HEK293T (cell line): ENCODE measurements at places on chromosomes 2 and 18.

DNA sequence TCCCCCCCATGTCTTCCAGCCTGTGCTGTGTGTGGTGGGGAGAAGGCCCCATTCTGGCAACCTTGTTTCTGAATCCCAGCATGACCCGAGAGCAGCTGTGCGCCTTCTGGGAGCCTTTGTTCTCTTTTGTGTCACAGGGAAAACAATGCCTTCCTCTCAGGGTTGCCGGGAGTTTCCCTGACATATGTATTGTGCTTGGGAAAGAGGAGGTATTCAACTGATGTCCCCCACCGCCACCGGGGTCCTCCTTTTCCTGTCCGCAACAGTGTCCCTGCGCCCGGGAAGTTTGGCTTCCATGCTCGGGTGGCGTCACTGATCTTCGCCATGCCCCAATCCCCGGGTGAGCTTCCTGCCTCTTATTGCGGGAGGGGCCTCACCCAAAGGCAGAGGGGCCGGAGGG is 77.5 kb upstream of the ASB18 start:
- no peak for DNase-seq

DNA sequence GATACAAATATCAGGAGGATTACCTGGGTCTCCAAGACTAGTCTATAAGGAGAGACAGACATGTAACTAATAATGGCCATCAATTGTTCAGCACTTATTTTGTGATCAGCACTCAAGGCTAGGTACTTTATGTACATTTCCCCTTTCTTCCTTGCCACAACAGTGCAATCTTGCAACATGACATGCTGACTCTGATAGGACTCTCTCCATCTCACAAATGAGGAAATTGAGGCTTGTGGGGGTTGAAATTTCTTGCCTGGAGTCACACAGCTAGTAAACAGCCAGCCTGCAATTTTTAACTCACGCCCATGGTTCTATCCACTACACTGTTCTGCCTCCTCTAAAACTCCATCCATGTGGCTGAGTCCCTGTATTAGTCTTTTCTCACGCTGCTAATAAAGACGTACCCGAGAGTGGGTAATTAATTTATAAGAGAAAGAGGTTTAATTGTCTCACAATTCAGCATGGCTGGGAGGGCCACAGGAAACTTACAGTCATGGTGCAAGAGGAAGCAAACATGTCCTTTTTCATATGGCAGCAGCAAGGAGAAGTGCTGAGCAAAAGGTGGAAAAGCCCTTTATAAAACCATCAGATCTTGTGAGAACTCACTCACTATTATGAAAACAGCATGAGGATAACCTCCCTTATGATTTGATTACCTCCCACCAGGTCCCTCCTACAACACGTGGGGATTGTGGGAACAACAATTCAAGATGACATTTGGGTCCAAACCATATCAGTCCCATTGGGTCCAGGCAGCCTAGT is 302.4 kb downstream of the PLCL1 start:
- DNase-seq, result no peak

DNA sequence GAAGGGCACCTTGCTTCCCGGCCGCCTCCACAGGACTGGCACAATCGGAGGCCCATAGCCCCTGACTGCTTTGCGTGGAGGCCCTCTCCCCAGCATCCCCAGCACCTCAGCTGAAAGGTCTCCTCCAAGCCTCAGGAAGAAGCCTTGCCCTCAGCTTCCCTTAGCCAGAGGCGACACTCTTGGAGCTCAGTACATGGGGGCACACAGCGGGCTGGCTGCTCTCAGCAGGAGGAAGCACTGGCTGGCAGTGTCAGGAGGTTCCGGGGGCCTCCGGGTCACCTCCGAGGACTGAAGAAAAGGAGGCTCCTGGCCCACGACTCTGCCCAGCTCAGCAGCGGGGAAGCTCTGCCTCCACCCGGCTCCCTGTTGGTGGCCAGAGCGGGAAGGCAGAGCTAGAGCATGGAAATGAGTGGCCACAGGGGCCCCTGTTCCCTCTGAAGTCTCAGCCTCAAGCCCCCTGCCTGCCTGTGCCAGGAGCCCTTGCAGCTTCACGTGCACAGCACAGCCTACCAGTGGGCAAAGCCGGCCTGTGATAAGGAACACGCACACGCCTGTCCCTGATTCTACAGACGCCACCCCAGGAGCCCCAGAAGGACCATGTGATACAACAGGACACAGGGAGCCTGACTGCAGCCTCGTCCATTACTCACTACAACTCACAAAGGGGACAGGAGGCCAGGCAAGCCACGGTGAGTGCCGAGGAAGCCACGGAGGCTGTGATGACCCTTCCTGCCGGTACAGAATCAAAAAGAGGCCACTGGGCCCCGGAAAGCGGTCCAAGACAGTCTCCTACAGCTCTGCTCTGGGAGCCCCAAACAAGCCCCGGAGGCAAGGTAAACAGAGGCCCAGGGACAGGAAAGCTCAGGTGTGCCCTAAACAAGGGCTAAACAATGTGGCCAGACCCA is 15.5 kb downstream of the HDAC4 start:
- no peak for DNase-seq

GRCh38 chr2:160464017-160464416 is 29.6 kb downstream of the RBMS1 start:
- DNase-seq, result no peak

GRCh38 chr2:140873915-140874531 is 1256.8 kb downstream of the LRP1B start:
- no peak for DNase-seq

GRCh38 chr2:186569897-186570296 is 20.0 kb upstream of the ITGAV start:
- DNase-seq, result no peak

GRCh38 chr18:58256316-58257080 is 212.5 kb downstream of the NEDD4L start:
- DNase-seq, result no peak

DNA sequence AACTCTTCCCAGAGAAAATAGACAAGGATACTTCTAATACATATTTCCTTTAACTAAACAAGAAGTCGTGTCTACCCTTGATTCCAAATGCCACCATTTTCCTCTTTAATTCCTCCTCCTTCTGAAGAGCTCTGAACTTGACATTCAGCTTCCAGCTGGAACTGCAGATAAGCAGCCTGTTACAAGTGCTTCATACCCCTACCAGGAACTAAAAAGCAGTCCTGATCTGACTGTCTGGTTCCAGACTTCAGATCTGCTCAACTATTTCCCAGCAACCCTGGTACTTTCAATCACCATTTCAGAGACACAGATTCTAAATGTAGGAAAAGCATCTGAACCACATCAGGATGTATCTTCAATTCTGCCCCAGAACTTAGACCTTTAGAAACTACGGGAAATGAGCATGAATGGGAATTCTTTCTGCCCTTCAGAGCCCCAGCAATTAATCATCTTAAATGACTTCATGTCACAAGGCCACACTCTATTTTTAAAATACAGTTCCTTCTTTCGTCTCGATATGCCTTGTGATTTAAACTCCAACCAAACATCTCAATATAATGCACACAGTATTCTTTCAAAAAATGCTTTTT is 159.5 kb downstream of the L3MBTL4 start:
- no peak for DNase-seq

GRCh38 chr2:145350011-145350410 is 830.1 kb upstream of the ZEB2 start:
- DNase-seq, result no peak

DNA sequence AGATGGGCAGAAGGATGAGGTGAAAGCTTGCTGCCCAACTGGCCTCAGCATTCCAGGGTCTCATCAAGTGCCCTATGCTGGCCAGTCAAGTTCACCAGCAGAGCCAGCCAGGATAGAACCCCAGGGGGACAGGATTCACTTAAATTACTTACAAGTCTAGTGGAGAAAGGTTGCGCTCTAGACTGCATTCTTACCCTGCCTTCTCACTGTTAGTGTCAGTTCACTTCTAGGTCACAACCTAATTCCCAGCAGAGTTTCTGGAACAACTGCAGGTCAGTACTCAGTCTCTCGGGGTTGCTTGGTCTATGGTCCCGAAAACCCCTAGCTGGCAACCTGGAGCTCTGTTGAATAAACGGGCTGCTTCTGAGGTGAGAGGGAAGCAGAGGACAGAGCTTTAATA is 32.9 kb upstream of the GALNT14 start:
- DNase-seq, result no peak

DNA sequence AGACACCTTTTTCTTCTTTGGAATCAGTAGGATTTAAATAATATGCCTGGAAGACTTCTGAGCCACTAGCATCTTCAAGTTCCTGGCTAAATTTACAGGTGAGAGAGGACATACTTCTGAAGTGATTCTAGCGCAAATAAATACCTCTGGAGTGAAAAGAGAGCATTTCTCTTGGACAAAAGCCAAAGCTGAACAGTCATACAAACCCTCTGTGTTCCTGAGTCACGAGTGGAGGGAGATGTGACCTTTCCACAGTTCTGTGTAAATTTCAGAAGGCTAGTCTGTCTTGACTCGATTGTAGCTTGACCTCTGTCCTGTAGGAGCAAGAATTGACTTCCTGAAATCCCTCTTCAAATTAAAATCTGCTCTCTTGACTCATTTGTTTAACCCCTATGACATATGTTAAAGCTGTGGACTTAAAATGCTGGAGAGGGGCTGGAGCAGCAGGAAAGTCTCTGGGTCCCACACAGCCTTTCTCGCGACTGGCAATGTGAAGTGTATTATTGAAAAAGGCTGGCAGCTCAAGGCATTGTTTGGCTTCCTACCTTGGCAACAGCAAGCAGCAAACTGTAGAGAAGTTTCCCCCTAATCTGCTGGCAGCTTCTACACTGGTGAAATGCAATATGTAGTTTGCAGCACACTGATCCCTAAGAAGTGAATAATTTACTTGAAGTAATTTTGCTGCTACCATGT is 79.6 kb upstream of the GCFC2 start:
- DNase-seq, result no peak

- DNase-seq, result no peak
These were observed 130.4 kb upstream of the CYP26B1 start for GRCh38 chr2:72278046-72278445.

GRCh38 chr2:26613241-26614215 is 27.6 kb downstream of the CIB4 start:
- DNase-seq, result no peak
